NCI-H345 (cell line): ENCODE measurements at places on chromosomes 7 and 10.
A peak's percentile ranks its signal among the peaks of the same experiment; 100 is the strongest.

GRCh38 chr7:20354610-20355528 is 24.2 kb downstream of the ITGB8 start:
- no peak for DNase-seq

DNA sequence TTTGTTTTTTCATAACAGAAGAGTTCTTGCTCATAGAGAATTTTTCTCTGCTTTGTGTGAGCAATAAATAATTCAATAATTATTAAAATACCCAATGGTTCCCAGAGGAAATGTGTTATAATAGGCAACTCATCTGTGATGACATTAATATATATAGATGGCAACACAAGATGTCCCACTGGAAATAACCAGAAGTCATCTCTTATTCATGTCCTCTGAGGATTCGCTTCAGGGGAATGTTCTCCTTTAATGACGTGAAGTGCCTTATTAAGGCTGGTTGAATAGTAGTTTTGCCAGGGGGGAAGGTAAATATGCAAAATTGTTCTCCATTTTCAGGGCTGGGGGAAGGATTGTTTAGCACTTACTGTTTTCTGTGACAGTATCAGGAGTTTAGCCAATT is 3.1 kb downstream of the SLC39A12 start:
- DNase-seq, result no peak

- DNase-seq, result peak; percentile 24
These were observed 57.6 kb downstream of the CCDC71L start for GRCh38 chr7:106603346-106603745.

- DNase-seq, result no peak
These were observed 57.9 kb upstream of the ITGB1 start for GRCh38 chr10:33015761-33016547.

DNA sequence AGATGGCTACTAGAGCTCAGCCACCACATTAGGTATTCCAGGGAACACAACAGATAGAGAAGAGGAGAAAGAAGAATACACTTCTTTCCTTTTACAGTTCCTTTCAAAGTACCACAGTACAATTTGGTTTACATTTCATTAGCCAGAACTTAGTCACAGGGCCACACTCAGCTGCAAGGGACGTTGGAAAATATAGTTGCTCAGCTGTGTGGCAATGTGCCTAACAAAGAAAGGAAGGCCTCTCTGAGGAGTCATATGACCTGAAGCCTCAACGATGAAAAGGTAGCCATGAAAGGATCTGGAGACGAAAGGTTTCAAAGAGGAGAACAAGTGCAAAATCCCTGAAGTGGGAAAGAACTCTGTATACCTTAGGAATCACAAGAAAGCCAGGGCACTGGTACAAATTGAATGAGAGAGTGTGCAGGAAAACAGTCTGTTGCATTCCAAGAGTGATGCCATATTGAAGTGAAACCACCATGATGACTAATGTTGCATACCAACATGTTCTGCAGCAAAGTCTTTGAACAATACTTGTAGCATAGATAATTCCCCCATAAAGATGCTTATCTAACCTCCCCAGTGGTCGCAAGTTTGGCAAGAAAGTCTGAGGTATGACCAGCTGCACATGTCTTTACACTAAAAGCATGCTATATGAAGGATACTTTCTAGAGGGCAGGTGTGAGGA is 278.9 kb downstream of the HPSE2 start:
- DNase-seq, result no peak

GRCh38 chr7:140478246-140479061 is 851 bp downstream of the MKRN1 start:
- peak; percentile 64 for DNase-seq
